ENCODE measurements at places on chromosomes 12 and 14.
A peak's percentile ranks its signal among the peaks of the same experiment; 100 is the strongest.

DNA sequence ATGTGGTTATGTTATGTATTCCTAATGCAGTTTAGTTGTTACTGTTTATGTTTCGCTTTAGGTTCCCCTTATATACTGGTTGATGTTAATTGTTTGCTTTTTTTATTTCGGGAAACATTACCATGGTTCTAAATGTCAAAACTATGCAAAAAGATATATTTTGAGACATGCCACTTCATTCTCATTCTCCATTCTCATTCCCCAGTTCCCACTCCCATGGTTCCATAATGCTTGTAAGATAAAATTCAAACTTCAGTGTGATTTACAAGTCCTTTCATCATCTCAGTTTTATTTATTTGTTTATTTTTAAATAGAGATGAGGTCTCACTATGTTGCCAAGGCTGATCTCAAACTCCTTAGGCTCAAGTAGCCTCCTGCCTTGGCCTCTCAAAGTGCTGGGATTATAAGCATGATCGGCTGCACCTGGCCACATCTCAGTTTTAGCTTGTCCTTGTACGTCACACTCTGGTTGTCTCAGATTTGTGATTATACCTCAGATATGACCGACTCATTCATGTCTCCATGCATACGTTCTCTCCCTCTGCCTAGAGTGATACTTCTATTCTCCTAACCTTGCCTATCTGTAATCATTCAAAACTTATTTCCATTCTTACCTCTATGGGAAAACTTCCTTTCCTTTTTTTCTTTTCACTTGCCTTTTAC lies 407.8 kb upstream of the RGS6 start:
- no peak for DNase-seq

DNA sequence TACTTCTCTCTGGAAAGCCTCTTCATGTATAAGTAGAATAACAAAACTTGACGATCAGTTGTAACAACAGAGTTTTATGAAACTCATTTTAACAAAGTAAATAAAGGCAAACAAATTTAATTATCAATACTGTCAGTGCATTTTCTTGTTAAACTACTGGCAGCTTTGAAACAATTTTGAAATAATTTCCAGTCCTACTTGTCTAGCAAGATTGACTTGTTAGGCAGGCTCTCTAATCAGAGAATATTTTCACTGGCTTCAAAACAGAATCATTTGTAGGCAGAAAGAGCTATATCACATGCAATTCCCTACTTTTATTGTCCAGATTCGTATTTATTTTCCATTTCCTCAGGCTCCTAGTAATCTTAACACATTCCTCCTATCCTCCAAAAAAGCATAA lies 45.9 kb upstream of the SLC6A13 start:
- DNase-seq, result no peak

- DNase-seq, result no peak
Observed at GRCh38 chr14:74301594-74302151, 1.1 kb downstream of the ABCD4 start.

GRCh38 chr14:85402569-85403162 lies 127.3 kb upstream of the FLRT2 start:
- DNase-seq, result no peak

DNA sequence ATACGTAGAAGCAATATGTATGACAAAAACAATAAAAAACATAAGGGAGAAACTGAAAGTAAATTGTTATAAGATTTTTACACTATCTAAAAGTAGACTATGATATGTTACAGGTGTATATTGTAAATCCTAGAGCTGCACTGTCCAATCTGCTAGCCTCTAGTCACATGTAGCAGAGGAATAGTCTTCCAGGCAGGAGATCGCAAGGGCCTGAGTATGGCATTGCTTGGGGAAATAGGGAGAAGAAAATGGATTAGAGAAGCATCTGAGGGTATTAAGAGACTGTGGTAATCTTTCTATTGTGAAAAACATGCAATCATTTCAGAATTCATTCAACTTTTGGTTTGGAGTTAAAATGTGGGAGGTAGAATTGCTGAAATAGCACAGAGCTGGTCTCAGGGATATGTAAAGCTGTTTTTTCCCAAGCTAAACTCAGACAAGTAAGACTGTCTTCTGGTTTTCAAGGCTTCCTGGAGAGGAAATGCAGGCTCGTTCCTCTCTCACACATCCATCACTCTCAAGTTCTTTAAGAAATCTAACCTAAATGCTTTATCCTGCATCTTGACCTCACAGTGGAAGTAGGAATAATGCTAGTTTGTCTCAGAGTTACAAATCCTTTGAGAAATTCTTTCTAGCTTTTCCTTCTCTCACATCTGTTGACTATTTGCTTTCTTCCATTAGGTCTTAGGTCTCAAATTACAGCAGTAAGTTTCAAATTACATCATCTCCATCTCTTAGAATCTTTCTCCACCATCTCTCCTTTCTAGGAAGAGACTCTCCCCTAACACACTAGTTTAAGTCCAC lies 7.6 kb upstream of the CCDC184 start:
- DNase-seq, result no peak

- peak; percentile 91 for DNase-seq
Observed at GRCh38 chr12:56119361-56119796, 1.3 kb downstream of the ZC3H10 start.

DNA sequence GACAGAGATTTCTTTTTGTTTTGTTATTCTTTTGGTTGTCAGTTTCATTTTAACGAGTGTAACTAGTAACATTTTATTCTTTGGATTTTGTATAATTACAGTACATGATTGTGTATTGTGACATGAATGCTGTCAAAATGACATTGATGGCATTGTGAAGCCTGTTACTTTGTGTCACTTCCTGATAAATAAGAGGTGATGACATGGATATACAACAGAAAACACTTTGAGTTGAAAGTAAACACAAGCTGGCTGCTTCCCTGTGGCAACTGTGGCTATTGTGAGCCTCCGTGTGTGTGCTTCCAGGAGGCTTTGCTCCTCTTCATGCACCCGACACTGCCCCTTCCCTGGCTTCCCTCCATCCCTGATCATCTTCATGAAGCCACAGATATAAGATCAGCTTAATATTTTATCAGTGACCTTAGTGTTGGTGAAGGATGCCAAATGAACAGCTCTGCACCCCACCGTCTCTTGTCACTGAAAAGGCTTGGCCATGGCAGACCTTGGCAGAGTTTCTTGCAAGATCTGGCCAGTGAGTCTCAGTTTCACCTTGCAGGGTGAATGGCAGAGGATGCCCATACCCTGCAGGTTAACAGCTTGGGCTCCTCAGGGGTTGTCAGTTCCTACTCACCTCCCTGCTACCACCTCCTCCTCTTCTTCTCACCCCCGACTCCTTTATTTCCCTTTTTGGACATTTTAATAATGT lies 191.9 kb downstream of the EPS8 start:
- no peak for DNase-seq
